ENCODE measurements at places on chromosomes 1 and 21.

DNA sequence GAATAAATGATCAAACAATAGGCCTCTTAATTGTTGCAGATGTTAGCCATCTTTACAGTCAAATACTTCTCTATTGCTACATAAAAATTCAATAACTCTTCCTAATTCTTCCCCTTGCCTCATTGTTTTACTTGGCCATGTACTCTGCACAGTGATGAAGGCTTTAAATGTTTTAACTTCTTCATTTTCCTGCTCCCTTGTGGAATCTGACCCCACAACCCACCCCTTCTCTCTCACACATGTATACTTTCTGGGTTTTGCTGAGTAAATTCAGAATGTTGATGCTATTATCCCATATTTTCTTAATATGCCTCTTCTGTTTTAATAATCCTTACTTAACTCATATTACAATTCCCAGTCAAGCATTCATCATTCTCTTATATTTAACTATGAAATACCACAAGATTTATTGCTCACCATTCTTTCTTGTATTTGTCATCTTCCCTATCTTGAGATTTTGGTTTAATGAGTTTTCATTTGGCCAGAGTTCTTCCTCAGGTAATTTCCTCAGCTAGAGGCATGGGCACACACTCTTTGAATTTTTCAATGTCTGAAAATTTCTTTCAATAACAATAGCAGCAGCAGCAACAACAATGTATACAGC lies 327.8 kb upstream of the USP24 start:
- DNase-seq: no peak

DNA sequence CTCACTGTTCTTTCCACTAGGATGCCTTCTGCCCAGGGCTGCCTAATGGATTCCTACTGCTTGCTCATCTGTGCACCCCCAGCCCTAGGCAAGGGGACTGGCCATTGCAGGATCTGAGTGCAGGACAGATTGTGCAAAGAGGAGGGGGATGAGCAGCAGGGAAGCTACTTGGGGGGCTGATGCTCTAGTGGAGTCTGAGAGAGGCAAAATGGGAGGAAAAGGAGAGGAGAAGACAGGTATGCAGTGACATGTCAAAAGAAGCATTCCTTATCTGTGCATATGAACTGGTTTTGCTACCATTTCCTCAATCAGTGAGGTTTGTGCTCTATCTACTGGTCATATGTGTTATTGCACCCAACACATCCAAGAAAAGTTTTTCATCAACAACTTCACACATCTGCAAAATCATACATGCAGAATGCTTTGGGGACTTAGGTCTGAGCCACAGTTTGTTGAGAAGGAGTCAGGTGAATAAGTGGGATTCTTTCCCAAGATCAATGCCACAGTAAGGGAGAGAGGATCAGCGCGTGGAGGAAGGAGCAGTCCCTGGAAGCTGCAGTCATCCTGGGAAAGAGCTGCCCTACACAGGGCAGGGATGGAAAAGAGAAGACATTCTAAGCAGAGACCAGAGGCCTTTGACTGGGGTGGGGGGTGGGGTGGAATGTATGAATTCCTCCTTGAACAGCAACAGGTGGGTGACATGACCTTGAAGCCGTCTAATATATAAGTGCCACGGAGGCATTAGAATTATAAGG lies 14.4 kb downstream of the SLC5A9 start:
- peak; percentile 41 for DNase-seq

DNA sequence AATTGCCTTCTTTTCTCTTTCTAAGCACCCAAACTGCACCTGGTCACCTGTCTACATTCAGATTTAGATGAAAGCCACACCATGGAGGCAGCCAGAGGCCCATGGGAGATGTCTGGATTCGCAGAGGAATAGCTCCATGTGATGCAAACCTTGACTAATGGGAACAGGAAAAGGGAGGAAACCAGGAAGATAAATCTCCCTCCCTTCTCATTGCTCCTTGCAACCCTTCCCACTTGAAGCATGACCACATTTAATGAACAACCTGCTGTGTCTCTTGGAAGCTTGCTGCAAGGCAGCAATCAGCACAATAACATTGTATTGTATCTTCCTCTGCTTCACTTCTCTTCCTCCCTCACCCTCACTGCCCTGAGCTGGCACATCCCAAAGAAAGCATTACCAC lies 42.6 kb upstream of the KLF17 start:
- no peak for DNase-seq

- DNase-seq: peak; percentile 54
These were observed 323.7 kb downstream of the PLPP3 start for GRCh38 chr1:56255516-56256152.

DNA sequence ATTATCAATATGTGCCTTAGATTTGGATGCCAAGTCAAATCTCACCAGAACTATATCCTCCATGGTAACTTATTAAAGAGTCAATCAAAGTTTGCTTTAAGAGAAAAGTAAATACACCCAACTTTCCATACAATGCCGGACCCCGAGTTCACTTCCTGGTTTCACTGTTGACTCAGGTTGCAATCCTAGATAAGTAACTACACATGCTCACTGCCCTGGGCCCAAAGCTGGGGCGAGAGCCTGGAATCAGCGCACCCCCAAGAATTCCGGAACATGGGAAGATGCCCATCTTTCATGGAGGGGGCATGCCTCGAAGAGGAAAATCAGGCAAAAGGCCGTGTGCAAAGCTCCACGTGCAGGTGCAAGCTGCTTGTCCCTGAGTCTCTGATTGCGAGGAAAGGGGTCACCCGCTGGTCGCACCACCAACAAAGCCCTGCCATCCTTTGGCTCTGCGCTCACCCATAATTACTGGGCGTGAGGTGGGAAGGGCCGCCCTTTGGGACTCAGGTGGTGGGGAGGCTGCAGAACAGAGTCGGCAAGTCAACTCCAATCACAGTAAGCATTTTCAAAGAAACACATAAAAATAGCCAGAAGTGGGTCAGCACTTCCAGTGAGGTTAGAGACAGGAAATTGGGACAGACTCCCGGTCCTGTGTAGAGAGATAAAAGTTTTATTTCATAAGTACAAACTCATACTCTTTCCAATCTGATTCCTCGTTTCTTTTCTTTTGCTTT lies 167.7 kb downstream of the TOMM20 start:
- DNase-seq: no peak

GRCh38 chr1:226562989-226563388 lies 14.4 kb downstream of the STUM start:
- DNase-seq: no peak

GRCh38 chr1:8482979-8483381 lies 165.1 kb downstream of the SLC45A1 start:
- DNase-seq: no peak

Measured in AG08396 (cell line).